ENCODE measurements at places on chromosomes 5 and 9.

- no peak for DNase-seq
Observed at GRCh38 chr9:20330688-20331087, 291.6 kb downstream of the MLLT3 start.

- no peak for DNase-seq
Observed at GRCh38 chr5:6936031-6936430, 222.8 kb downstream of the TENT4A start.

- DNase-seq = no peak
Observed at GRCh38 chr5:43530648-43531047, 15.7 kb upstream of the C5orf34 start.

GRCh38 chr9:89885156-89885555 is 280.3 kb downstream of the GADD45G start:
- no peak for DNase-seq

DNA sequence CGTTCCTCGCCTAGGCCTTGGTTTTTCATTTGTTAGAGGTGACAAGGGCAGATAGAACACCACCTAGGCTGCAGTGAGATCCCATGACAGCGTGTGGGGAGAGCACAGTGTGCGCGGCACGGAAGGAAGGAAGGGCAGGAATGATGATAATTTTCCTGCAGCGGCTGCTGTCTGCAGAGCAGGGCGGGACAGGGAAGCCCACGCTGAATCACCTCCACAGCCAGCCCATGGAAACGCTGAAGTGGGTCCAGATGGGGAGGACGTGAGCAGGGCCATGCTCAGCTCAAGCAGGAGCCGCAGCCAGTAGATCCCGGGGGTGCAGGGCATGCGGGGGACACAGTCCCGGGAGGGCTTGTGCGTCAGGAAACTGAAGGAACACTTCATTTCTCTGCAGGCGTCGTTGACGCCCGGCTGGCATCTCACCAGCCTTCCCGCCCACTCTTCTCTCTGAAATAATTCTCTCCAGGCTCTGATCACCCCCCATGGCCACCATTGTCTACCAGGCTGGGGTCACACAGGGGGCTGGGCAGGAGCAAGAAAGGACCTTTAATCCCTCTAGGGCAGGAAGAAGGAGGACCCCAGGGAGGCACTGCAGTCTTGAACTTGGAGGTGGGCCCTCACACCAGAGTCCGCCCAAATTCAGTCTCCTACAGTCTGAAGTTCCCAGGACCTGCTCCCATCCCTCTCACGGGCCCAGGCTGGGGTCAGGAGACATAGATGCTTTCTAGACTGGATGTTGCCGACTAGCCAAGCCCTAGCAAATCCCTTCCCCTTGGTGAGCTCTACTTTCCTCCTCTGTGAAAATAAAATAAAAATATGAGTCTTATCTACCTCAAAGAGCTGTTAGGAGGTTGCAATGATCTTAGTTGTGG is 20.9 kb upstream of the SYNPO start:
- no peak for DNase-seq

DNA sequence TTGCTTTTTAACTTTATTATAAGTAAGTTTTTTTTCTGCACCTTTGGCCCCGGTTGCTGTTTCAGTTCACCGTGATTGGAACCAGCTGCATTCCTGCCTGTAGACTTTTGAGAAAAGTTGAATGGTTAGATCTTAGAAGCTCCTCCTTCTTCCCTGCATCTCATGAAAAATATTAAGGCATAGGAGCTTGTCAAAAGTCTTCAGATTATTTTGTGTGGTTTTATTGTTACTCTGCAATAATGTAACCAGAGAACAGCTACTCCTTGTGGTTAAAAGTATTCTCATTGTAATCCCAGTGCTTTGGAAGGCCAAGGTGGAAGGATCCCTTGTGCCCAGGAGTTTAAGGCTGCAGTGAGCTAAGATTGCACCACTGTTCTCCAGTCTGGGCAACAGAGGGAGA is 3.3 kb upstream of the SLC2A8 start:
- DNase-seq = no peak

GRCh38 chr5:17219006-17219422 is 1.6 kb downstream of the BASP1 start:
- DNase-seq = no peak

GRCh38 chr5:149581192-149581861 is at the start of gene ARHGEF37:
ARHGEF37 (plus strand) TSS chr5:149581498; CDS start chr5:149597770, 16,272 bp downstream.
- DNase-seq = no peak

- DNase-seq = no peak
Observed at GRCh38 chr9:2378266-2378665, 243.3 kb upstream of the VLDLR start.

GRCh38 chr9:104286799-104287198 is 192.7 kb downstream of the SMC2 start:
- no peak for DNase-seq

DNA sequence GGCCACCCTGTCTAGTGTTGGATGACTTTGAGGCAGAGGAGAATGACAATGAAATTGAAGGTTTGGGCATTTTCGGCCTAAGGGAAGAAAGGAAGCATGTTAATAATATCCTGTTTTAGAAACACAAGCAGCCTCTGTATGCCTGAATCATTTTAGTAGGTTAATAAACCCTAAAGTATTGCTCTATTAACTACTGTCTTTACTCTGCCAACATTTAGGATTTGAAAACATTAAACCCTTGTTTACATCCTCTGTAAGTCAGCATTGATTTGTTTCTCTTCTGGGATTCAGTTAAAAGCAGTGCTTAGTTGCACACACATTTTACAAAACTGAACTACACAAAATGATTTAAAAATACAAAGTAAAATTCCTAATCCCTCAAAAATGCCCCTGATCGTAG is 358.9 kb downstream of the ARRDC3 start:
- DNase-seq = no peak

GRCh38 chr9:88110026-88110425 is 28.2 kb downstream of the SPATA31C2 start:
- DNase-seq = no peak

DNA sequence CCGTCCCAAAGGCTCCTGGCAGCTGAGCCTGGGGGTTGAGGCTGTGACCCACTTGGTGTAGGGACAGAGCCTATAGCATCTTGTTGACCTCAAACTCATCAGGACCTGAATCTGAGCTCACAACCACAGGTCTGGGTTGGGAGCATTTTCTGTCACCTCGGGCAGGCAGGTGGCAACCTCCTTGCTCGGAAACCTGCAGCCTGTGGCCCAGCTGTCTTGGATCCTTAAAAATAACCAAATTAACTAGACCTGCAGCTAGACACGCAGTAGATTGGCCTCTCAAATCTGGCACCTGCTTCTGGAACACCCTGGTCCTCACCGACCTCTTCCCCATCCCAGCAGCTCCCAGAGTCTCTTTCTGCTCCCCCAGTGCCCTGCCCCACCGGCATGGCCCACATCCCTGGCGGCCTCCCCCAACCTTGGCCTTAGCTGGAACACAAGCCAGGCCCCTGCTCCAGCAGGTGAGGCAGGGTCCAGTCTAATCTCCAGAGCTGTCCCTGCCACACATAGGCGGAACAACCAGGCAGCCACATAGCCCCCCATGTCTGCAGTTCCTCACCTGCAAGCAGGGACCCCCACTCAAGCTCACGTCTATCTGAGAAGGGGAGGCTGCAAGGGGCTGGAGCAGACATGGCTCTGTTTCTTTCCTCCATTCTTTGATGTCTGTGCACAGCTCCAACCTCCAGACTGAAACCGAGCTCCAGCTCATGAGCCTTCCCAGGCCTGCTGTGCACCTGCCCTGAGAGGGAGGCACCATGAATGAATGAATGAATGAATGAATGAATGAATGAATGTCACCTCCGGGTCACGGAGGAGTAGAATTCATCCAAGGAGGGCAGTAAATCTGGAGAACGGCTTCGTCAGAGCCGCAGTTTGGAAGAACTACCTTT is 28.3 kb downstream of the PAEP start:
- no peak for DNase-seq

- DNase-seq = no peak
Observed at GRCh38 chr9:105496826-105497225, 49.0 kb downstream of the FSD1L start.

Measured in GM19239 (cell line).